ENCODE measurements at places on chromosomes 1 and 21.

- no peak for DNase-seq
These were observed 54.6 kb upstream of the LBR start for GRCh38 chr1:225482421-225482950.

GRCh38 chr1:201707027-201707426, 121.9 kb upstream of the IPO9 start:
- no peak for DNase-seq

GRCh38 chr1:94716965-94717364, 103.2 kb upstream of the SLC44A3 start:
- no peak for DNase-seq

DNA sequence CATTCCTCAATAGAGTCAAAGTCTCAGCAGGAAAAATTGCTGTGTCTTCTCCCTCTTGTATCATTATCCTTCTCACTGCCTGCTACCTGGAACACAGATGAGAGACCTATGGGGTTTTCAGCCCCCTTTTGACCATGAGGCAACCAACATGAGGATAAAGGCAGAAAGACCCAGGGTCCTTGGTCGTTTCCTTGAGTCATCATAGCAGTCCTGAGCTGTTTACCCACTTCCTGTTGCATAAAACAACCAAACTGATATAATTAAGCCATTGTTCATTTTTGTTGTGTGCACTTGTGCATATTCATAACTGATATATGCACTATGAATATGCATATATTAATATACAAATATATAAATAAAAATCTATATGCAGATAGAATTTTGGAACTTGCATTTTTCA, 188.3 kb upstream of the MAP1LC3C start:
- DNase-seq = no peak

GRCh38 chr1:35557118-35557610, at the start of gene KIAA0319L:
Gene KIAA0319L, minus strand, starts transcription at chr1:35557403. Its CDS starts 2,912 bp downstream, at chr1:35554491.
- DNase-seq = peak; percentile 99
